ENCODE measurements at places on chromosomes 7 and 10.

- DNase-seq: no peak
Measured at GRCh38 chr10:69516316-69516715, 56.9 kb downstream of the NEUROG3 start.

- no peak for DNase-seq
Measured at GRCh38 chr10:19043431-19043830, 5.2 kb upstream of the MALRD1 start.

DNA sequence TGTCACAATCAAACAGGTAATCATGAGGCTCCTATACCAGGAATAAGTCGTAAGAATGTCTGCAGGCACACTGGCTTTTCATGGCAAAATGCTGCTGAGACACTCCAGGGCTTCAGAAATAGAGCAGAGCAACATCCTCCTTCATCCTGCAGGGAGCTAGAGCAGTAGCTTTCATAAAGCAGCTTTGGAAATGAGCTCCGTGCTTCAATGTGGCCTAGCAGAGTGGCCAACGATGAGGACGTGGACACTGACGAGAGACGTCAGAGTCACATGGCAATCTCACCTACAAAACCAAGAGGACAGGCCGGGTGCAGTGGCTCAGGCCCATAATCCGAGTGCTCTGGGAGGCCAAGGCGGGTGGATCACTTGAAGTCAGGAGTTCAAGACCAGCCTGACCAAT lies 9.8 kb downstream of the COBL start:
- no peak for DNase-seq

GRCh38 chr10:89894051-89894450 lies 192.7 kb downstream of the KIF20B start:
- DNase-seq: no peak

DNA sequence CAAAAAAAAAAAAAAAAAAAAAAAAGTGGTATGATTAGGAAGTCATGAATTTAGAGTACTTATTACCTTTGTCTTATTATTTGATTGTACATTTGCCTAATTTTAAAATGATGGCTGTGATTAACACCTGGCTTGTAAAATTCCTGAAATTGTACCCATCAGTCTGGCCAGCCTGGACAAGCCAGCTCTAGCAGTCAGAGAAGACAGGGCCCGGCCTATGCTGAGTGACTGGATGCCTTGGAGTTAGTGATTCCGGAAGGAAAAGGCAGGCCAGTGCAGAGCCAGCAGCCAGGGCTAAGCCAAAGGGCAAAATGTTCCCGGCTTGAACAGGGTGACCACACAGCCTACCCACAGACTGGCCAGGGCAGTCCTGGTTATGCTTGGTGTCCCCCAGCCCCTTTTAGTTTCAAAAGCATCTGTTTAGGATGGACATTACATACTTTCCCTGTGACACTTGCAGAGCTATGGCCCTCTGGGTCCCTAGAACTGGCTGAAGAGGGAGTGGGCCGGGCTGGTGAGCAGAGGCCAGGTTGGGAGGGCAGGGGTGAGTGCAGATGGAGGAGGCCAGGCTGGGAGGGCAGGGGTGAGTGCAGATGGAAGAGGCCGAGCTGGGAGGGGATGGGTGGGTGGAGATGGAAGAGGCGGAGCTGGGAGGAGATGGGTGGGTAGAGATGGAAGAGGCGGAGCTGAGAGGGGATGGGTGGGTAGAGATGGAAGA lies 61.7 kb downstream of the PROSER2 start:
- DNase-seq: no peak

DNA sequence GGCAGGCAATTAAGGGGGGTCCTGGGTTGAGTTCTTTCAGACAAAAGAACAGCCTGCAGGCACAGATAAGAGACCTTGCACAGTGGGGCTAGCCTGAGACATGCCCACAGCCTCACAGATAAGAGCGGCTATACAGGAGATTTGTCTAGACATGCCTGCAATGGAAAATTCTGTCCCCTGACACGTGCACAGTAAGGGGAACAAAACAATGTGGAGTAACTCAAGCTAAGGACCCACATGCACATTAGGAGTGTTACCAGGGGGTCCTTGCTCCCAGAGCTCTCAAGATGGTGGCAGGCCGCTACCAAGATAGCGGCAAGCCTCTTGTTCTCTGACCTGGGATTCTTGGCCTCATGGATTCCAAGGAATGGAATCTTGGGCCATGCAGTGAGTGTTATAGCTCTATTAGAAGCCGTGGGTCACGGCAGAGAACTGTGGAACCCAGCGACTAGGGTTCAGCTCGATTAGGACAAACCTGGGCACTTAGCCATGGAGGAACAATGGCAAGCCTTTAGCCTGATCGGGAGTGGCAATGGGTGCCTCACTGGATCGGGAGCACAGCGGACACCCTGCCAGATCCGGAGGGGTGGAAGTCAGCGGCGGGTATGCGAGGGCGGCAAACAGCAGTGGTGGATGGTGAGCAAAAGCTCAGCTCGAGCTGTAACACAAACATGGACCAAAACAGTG lies 196.9 kb downstream of the CCSER2 start:
- no peak for DNase-seq

GRCh38 chr7:14191686-14192098 lies 202.2 kb upstream of the ETV1 start:
- no peak for DNase-seq

DNA sequence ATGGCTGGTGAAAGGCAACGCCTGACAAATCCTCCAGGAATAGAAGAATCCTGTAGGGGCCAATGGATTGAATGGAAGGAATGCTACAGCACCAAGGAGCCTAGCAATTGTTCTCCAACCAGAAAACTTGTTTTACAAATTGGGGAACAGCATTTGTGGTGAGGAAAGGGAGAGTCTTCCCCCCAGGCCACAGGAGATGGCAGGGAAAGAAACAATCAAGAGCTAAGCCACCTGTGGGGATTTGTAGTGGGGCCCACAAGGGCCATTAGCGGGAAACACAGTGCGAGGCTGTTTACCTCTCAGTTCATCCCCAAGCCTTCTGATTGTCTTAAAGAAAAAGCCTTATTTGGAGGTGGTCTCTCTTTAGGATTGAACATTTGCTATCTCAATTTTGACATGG lies 48.5 kb upstream of the KCNMA1 start:
- no peak for DNase-seq

GRCh38 chr10:21724020-21724589 lies 190.1 kb downstream of the MLLT10 start:
- no peak for DNase-seq

DNA sequence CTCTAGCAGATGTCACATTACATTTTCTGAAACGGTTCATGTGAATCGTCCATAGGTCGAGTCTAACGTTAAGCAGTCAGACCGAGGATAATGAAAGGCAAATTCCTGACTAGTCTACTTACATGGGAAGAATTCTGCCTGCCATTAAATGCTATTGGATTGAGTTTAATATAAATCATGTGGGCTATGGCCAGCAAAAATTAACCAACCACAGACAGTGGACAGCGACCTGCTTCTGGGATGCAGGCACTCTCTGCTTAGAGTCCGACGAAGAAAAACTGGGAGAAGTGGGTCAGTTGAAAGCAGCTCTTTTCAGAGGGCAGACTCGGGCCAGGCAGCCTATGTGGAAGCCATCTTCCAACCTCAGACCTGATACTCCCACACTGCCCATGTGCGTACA lies 16.6 kb downstream of the PIP4K2A start:
- DNase-seq: no peak

DNA sequence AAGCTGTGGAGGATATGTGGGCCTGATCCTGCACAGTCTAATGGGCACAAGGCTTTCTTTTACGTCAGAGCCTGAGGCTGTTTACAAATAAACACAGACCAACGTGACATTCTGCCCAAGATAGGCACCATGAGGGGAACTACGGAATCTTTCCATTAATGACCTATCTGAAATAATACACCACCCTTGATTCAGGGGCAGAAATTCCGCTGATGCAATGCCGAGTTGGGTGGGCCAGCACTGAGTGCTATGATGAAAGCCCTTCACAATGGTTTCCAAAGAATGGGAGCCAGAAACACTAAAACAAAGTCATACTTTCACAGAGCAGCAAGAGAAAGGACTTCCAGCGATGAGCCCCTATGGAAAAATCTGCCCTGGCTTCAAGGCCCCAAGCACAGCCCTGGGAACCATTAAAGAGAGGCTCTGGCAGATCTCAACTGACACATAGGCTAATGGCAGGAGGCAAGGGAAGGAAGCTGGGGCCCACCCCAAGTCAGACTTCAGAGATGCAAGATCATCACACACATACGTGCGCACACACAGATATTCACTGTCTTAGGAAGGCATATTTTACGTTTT lies 72.2 kb upstream of the DLX6 start:
- DNase-seq: no peak

DNA sequence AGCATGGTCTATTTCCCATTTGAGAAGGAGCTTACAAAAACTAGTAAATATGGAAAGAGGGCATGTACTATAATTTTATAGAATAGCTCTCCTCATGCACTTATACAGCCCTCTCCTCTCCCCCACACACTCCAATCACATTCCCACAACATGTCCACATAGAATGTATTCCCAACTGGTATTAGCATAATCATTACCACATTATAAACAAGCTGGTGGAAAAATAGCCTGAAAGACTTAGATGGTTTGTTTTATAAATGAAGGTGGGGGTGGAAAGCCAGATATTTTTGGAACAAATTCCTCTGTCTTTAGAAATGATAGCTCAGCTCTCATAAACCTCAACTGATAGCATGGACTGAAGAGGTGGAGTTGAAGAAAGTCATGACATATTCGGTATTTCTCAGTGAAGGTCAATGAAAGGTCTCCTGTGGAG lies 410.1 kb downstream of the SUGCT start:
- DNase-seq: no peak

DNA sequence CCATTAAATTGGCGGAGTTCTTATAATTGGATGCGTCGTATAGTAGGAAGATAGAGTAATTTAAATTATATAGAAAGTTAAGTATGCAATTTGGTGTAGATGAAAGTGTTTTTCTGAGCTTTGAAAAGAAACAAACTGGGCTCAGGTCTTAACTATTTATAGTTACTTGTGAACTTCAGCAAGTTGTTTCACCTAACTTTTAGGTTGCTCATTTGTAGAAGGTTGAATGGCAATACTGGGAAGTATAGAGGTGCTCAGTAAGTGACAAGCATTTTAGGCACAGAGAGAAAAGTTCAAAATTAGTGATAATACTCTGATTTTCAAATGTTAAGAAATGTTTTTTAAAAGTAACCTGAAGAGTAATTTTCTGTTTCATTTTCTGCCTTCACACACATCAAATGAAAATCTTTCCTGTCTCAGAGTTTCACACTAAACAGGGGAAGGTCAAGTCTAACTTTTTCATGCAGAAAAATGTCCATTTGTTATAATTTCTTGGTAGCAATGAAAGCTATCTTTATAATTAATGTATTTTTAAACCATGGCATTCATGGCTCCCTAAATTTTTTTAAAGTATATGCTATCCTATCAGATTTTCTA lies 146.5 kb downstream of the PHF14 start:
- DNase-seq: no peak
